ENCODE measurements at places on chromosomes 5 and 9.

DNA sequence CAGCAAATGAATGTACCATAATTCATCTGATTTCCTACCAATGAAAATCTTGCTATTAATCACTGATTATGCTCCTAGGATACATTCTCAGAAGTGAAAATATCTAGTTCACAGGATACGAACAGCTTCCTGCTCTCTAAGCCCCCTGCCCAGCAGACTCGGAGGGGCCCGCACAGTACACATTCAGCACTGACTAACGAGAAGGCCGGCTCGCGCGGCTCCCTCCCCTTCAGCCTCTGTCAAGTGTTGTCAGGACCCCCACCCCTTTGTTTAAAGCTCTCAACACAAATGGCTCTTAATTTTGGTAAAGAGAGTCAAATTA lies 82.0 kb downstream of the PRRT1B start:
- no peak for DNase-seq

- no peak for DNase-seq
These were observed 96.5 kb downstream of the EHMT1 start for GRCh38 chr9:137715321-137715720.

- no peak for DNase-seq
These were observed 21.4 kb downstream of the CMBL start for GRCh38 chr5:10286162-10286861.

GRCh38 chr9:103949096-103949495 lies 145.0 kb upstream of the SMC2 start:
- no peak for DNase-seq

Data from right cardiac atrium (tissue), 5 donors.